ENCODE measurements at places on chromosomes 16 and 17.

DNA sequence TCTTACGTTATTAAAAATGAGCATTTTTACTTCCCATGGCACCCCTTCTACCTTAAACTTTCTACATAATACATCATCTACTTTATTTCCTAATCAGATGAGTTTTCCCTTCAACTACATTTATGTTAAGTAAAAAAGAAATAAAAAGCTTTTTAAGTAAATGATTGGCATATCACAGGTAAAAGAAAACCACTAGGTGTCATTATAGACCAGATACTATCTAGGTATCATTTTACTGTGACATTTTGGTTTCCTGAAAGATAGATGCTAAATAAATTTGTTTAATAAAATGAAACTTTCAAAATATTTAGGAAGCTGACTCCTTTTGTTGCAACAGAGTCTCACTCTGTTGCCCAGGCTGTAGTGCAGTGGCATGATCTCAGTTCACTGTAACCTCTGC lies 3.8 kb upstream of the CMTM1 start:
- DNase-seq = no peak

GRCh38 chr16:19212059-19212458 lies 44.0 kb downstream of the SYT17 start:
- no peak for DNase-seq

- DNase-seq = peak; percentile 23
Observed at GRCh38 chr16:58628845-58629732, 537 bp downstream of the CNOT1 start.

- DNase-seq = no peak
Observed at GRCh38 chr16:89746043-89746442, 24.7 kb downstream of the ZNF276 start.

GRCh38 chr16:89318430-89318758 lies 100.9 kb downstream of the ZNF778 start:
- DNase-seq = no peak

GRCh38 chr16:4803401-4803844 lies 990 bp upstream of the ROGDI start:
- peak; percentile 51 for DNase-seq

DNA sequence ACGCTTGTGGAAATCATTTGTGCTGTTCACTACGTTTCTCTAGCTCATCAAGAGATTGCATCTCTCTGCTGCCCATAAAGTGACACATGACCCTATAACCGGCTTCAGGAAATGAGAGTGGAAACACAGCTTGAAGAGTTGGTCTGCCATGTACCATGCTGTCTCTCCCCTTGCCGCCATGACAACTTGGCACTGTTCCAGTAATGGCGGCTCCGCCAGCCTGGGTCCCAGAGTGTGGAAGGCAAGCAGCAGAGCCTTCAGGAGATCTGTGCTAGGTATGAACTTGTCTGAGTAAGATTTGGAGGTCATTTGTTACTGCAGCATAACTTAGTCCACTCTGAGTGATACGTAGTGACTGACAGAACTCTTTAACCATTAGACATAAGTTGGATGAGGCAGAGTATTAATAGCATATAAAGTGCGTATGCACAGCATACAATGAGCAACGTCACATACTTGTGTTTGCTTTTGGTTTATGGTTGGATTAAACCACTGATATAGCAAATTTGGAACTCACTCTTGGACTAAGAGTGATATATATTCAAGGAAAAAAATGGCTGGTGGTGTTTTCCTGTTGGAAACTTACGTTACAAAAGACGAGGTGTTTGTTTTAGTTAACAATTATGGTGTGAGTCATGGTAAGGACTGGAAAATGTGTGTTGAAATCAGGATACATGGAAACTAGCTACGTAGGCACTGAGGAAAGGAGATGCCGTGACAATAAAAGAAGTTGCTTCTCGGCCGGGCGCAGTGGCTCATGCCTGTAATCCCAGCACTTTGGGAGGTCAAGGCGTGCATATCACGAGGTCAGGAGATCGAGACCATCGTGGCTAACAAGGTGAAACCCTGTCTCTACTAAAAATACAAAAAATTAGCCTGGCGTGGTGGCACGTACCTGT lies 24.4 kb upstream of the PMP22 start:
- DNase-seq = no peak

DNA sequence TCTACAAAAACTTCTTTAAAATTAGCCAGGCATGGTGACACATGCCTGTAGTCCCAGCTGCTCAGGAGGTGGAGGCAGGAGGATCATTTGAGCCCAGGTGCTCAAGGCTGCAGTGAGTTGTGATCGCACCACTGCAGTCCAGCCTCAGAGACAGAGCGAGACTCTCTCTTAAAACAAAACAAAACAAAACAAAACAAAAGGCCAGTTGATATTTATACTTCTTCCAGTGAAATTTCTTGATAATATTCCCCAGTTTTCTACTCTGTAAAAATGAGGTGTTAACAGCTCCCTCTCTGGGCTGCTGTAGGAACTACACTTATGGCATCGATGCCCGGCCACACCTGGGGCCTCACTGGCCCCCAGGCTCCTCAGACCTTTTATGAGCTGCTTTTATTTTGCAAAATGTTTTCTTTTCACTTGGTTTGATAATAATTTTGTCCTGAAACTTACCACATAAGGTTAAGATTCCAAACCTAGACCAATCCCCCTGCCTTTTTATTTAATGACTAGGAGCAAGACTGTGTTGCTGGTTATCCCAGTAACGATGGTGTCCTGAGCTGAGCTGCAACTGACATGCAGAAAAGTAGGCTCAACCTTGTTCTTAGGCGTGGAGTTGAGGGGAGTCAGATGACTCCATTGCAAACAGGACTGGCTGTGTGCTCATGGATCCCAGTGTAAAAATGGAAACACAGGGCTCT lies 17.6 kb downstream of the MAPK8IP3 start:
- DNase-seq = peak; percentile 86

- DNase-seq = no peak
Observed at GRCh38 chr17:78000341-78000740, 41.8 kb downstream of the TNRC6C start.

DNA sequence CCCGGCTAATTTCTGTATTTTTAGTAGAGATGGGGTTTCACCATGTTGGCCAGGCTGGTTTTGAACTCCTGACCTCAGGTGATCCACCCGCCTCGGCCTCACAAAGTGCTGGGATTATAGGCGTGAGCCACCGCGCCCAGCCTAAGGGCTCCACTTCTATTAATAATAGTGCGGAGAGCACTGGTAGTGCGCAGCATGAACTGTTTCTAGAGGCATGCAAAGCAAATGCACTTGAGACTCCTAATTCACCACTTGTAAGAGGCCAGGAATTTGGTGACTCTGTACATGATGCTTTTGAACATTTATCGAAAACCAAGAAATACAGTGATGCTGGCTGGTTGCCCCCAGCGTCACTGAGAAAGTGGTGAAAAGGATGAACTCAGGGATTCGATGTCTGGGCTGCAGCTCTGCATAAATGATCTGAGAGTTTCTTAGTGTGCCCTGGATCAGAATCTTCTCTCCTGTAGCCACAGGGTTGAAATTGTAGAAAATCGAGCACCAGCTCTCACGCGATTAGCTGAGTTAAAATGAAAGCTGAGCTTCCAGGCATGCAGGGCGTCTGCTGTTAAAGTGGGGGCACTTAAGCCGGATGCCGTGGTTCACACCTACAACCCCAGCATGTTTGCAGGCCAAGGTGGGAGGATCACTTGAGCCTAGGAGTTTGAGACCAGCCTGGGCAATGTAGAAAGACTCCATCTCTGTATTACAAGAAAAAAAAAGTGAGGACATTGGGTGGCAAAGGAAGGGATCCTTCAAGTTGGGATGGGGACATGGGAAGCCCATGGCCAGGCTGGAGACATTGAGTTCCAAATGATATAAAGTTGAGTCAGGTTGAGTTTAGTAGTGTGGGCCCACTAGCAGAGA lies 4.8 kb downstream of the RNF213 start:
- no peak for DNase-seq

- DNase-seq = no peak
Observed at GRCh38 chr17:56928586-56928985, 14.7 kb upstream of the TRIM25 start.

GRCh38 chr16:28491230-28491969 lies 474 bp downstream of the CLN3 start:
- peak; percentile 83 for DNase-seq
